ENCODE measurements at places on chromosomes 13 and 19.

DNA sequence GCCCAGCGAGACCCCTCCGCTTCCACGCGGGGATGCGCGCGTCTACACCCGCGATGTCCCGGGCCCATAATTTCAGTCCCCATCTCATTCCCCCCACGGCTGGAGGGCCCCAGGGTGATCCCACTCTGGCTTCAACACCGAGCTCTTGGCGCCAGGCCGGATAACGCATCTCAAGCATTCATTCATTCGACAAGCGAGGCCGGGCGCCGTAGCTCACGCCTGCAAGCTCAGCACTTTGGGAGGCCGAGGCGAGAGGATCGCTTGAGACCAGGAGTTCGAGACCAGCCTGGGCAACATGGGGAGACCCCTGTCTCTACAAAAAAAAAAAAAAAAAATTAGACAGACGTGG is 5.9 kb downstream of the ANGPTL6 start:
- DNase-seq, result no peak

GRCh38 chr13:33138441-33138840 is 122.2 kb downstream of the KL start:
- no peak for DNase-seq

- DNase-seq, result no peak
Measured at GRCh38 chr13:37709318-37709717, 110.8 kb upstream of the POSTN start.

DNA sequence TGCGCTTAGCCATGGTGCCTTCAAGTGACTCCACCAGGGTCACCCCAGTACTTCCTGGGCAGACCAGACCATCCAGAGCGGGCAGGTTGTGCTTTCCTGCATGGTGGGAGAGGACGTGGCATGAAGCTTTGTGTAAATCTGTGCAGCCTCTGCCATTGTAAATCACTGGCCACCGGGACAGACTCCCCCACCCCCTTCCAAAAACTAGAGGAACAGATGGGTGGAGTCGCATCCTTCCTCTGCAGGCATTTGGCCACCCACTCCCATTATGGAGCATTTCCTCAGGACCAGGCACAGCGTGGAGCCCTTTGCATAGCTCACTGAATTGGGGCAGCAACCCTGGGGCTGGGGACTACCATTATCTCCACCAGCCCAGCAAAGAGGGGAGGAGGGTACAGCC is 8.2 kb downstream of the BCKDHA start:
- no peak for DNase-seq

DNA sequence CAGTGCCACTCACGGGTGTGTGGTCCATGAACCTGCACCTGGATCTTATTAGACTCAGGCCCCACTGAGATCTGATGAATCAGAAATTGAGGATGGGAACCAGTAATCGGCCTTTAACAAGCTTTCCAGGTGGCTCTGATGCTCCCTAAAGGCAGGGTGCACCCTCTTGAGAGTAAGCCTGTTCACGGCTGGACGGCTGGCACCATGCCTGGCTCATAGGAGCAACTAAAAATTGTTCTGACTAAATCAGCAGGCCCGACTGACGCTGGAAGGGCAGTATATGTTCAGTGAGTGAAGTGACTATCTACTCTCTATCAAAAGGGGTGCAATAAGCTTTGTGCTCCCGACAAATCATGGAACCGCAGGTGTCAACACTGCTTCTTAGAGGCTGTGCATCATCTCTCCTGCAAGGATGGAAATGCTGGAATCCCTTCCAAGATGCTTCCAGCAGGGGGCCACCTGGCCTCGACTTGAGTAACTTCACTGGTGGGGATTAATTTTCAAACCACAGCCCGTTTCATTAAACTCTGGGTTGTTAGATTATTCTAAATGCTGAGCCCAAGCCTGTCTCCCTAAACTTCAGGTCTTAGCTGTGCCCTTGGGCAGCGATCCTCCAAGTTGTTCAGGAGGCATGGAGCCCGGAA is 28.4 kb downstream of the TMTC4 start:
- no peak for DNase-seq

- no peak for DNase-seq
Measured at GRCh38 chr13:104816726-104817125, 1718.7 kb downstream of the EFNB2 start.

DNA sequence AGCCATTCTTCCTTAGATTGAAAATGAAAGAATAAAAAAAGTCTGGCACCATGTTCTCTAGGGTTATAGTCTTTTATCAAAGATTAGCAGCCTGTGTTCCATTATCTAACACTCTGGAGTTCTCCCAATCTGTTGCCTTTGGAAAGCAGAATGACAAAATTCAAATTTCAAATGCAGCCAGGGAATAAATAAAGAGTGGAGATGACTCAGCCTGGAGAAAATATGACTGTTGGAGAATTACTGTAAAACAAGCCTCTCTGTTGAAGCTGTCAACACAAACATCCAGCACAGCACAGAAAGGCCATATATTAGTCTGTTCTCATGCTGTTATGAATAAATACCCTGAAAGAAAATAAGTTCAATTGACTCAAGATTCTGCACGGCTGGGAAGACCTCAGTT is 650.5 kb upstream of the SLC10A2 start:
- DNase-seq, result no peak

- DNase-seq, result no peak
Measured at GRCh38 chr13:43441464-43441863, 345.3 kb downstream of the ENOX1 start.

DNA sequence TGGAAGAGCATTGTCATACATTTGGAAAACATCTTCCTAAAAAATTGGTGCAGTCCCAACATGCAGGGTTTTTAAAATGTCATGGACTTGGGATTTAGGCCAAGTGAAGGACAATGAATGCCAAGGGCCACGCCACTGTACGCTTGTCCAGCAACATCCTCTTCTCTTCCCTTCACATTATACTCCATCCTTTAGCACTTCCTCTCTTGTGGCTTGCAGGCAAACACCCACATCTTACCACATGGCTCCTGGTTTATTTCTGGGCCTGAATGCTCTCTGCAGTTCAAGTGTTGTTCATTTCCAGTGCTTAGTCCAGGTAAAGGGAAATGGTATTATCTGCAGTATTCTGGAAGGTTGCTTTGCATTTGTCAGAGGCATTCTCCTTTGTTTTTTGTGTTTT is 45.0 kb downstream of the CBY2 start:
- no peak for DNase-seq

GRCh38 chr13:71827241-71827640 is 39.8 kb downstream of the DACH1 start:
- no peak for DNase-seq

DNA sequence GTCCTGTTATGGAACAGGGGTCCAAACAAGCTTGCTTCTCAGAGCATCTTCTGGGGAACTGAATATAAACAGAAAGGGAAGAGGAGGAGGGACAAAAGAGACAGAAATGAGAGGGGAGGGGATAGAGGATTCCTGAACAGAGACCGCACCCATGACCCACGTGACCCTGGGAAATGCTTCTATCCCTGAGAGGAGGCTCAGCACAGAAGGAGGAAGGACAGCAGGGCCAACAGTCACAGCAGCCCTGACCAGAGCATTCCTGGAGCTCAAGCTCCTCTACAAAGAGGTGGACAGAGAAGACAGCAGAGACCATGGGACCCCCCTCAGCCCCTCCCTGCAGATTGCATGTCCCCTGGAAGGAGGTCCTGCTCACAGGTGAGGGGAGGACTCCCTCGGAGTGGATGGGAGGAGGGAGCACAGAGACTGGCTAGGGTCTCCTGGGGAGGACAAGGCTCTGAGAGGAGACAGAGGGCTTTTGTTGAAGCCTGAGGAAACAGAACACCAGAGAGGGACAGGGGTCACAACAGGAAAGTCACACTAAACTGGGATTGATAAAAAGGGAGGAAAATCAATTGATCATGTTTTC is at the start of gene CEACAM6:
CEACAM6 (plus strand) TSS at position 203 of the 586 bp plus-strand sequence; CDS start at position 312, 109 bp downstream.
- no peak for DNase-seq
